LHCN-M2 (cell line): ENCODE measurements at places on chromosomes 7 and 10. TPM values are rescaled to one million over a fixed set of nuclear protein-coding genes. Genes with fewer than 3 reads are reported as not detected.

The LRGUK gene
- 0.23 and 0.83 TPM in 2 replicates for total RNA-seq

The GSTO2 gene
- 0.38 and 0.46 TPM in 2 replicates for total RNA-seq

The CALCR gene
- total RNA-seq, result not detected in 2 replicates

DNA sequence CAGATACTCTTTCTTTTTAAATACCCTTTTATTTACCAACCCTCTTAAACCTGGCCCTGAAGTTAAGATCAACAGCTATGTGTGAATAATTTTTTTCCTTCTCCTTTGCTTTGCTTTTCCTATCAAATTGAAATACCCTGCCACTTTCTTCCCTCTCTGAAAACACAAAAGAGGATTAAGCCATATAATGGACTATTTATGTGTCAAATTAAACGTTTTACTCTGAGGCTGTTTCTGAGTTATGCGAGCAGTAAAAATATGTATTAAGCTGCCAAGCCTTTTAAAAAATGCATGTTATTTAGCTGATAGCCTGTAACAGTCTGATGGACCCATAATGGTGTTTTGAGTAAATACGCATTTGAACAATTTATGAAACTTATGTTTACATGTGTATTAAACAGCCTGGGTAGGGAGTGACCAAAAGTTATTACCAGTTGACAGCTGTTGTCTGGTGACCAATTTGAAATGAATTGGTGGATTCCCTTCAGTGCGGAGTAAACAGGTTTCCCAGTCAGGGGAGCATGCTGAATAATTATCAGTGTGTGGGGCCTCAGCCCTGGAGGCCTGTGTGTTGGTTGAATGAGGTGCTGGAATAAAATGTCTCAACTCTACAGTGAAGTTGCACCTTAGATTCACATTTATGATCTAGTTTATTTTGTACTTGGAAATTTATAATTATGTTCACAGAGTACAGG, 89.6 kb downstream of the AUTS2 start:
- no peak for DNase-seq

GRCh38 chr7:141076377-141076776, 2.5 kb downstream of the TMEM178B start:
- no peak for DNase-seq

GRCh38 chr10:93171837-93172236, 98.1 kb downstream of the CYP26A1 start:
- no peak for DNase-seq

GRCh38 chr10:112369495-112370423, 4.2 kb upstream of the ACSL5 start:
- DNase-seq, result no peak
